Glutamatergic neuron (in vitro differentiated cells): ENCODE measurements at places on chromosomes 12 and 14. TPM values are rescaled to one million over a fixed set of nuclear protein-coding genes. Genes with fewer than 3 reads are reported as not detected.

NINJ2 gene
- total RNA-seq = 0.76 TPM

- H3K4me1 ChIP-seq = peaks cover 11% of the 10 kb centered on the region
- H3K36me3 ChIP-seq = peaks cover 13% of the 10 kb centered on the region
- DNase-seq = no peak
- H3K4me3 ChIP-seq = no peak overlapping the region
- no peak overlapping the region for H3K27ac ChIP-seq
Measured at GRCh38 chr14:90460136-90460535, 63.3 kb downstream of the CALM1 start.

EXOC3L4 gene
- 0.81 TPM for total RNA-seq

GRCh38 chr12:79191391-79191790, 326.8 kb downstream of the SYT1 start:
- DNase-seq = no peak
- peaks cover 6% of the 10 kb centered on the region for H3K4me1 ChIP-seq
- peaks cover 4% of the 10 kb centered on the region for H3K27me3 ChIP-seq

- no peak overlapping the region for H3K4me3 ChIP-seq
- peaks cover 2% of the 10 kb centered on the region for H3K4me1 ChIP-seq
- no peaks in the 10 kb centered on the region for H3K36me3 ChIP-seq
- DNase-seq = no peak
Measured at GRCh38 chr12:5593086-5593485, 161.2 kb downstream of the NTF3 start.

DNA sequence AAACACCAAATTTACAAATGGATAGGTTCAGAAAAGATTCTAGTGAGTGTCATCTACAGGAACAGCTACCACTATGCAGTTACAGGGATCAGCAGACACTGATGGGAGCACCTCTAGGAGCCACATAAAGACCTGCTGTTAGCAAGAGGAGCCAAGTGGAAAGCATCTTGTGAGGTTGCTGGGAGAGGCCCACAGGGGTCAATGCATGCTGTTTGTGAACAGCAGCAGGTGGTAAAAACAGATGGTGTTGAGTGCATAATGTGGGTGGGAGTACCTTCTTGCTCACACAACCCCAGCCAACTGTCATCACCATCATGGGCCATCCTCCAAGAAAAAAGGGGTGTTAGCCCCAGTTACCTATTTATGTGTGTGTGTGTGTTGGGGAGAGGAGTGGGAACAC, 215.2 kb upstream of the SSTR1 start:
- peak overlapping the region; percentile 94 for H3K27ac ChIP-seq
- no peaks in the 10 kb centered on the region for H3K36me3 ChIP-seq
- DNase-seq = peak; percentile 29
- H3K4me3 ChIP-seq = peak overlapping the region; percentile 23

GRCh38 chr12:116361414-116362223, 84.1 kb upstream of the MED13L start:
- no peak for DNase-seq
- no peak overlapping the region for H3K27ac ChIP-seq
- peaks cover 7% of the 10 kb centered on the region for H3K4me1 ChIP-seq
- H3K36me3 ChIP-seq = no peaks in the 10 kb centered on the region

- H3K4me3 ChIP-seq = no peak overlapping the region
- no peak overlapping the region for H3K27ac ChIP-seq
- no peak for DNase-seq
Measured at GRCh38 chr12:27193106-27193505, 51.0 kb upstream of the STK38L start.

DNA sequence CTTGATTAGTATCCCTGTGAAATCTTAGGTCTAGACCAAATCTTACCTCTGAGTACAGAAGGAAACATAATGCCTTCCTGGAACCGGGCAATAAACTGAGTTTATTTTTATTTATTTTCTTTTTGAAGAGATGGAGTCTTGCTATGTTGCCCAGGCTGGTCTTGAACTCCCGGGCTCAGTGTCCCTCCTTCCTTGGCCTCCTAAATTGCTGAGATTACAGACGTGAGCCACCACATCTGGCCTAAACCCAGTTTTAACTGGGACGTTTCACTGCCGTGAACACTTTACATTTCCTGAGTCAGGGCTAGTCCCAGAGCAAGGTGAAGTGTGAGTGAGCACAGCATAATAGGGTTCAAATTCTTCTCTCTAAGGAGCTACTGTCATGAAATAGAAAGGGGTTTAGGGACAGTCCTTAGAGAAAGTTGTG, 671 bp downstream of the GUCY2C start:
- H3K4me3 ChIP-seq = no peak overlapping the region
- no peak overlapping the region for H3K27ac ChIP-seq
- H3K27me3 ChIP-seq = no peaks in the 10 kb centered on the region
- H3K36me3 ChIP-seq = no peaks in the 10 kb centered on the region

DNA sequence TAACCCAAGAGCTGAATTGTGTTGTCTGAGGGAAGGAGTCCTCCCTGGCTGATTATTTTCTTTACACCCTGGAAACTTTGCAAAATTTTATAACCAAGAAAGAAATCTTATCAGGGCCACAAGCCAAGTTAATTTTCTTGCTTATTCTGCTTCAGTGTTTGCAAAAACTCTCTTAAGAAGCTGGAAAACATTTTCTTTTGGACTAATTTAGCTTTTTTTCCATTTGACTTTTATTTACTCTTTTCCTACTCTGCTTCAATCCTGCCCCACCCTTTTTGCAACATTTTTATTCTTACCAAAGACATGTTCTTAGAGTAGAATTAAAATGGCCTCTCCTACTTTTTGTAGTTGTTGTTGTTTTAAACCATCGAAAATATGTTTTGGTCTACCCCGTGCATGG, 378.7 kb downstream of the ZFP36L1 start:
- no peaks in the 10 kb centered on the region for H3K4me1 ChIP-seq
- H3K36me3 ChIP-seq = no peaks in the 10 kb centered on the region
- no peak for DNase-seq
- H3K4me3 ChIP-seq = no peak overlapping the region
- no peak overlapping the region for H3K27ac ChIP-seq
